Skin of body (tissue), 3 donors: ENCODE measurements at places on chromosomes 7 and 10. TPM values are rescaled to one million over a fixed set of nuclear protein-coding genes. Genes with fewer than 3 reads are reported as not detected.

- no peak for DNase-seq
These were observed 14.5 kb upstream of the FBXW4 start for GRCh38 chr10:101709359-101710058.

- no peak for DNase-seq
These were observed 32.3 kb downstream of the PYROXD2 start for GRCh38 chr10:98382691-98383101.

GRCh38 chr7:135175931-135176330 lies 5.4 kb upstream of the CYREN start:
- DNase-seq, result no peak

- DNase-seq, result no peak
These were observed 1.2 kb upstream of the HHEX start for GRCh38 chr10:92688573-92688926.

- no peak for DNase-seq
These were observed 2.4 kb downstream of the CYP51A1 start for GRCh38 chr7:92131764-92132330.

DNA sequence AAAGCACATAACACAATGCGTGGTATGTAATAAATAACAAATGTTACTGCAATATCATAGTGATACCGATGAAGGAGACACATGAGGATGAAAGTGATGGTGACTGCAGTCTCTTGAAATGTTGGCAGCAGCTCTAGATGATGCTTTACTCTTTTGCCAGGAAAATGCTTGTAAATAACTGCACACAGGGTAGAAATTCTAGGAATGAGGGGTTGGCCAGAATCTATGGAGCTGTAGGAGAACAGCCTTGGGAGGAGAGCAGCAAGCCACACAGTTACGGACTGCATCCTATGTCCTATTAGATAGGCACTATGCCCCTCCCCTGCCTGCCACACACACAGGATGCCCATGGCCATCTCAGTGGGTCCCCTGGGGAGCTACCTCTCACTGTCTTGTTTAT lies 97.6 kb upstream of the GSDME start:
- DNase-seq, result no peak

GRCh38 chr7:50864694-50865093 lies 82.0 kb upstream of the GRB10 start:
- no peak for DNase-seq

- DNase-seq, result peak; percentile 34
These were observed 31.2 kb downstream of the BMPER start for GRCh38 chr7:33936503-33936902.

DNA sequence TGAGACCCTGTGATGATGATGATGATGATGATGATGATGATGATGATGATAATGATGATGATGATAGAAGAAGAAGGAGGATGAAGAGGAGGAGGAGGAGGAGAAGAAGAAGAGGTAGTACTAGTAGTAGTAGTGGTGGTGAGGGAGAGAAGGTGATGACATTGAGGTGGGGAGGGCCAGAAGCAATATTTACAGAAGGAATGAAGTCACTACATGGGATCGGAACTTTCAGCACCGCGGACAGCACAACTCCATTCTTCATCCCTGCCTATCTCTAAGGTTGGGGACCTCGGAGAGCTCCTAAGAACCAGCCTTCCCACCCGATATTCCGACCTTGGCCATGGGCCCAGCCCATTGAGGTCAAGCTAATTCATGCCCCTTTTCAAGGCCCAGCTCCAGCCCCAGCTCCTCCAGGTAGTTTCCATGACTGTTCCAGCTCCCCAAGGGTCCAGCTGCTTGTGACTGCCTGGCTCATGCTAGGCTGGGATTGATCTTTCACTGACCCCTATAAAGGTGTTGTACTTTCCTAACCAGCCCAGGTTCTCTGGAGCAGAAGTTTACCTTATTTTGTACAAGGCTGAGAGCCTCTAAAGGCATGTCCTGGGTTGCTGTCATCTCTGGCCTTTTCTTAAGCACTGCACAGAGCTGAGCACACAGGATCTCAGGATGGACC lies 10.3 kb downstream of the CRHR2 start:
- DNase-seq, result peak; percentile 21

DNA sequence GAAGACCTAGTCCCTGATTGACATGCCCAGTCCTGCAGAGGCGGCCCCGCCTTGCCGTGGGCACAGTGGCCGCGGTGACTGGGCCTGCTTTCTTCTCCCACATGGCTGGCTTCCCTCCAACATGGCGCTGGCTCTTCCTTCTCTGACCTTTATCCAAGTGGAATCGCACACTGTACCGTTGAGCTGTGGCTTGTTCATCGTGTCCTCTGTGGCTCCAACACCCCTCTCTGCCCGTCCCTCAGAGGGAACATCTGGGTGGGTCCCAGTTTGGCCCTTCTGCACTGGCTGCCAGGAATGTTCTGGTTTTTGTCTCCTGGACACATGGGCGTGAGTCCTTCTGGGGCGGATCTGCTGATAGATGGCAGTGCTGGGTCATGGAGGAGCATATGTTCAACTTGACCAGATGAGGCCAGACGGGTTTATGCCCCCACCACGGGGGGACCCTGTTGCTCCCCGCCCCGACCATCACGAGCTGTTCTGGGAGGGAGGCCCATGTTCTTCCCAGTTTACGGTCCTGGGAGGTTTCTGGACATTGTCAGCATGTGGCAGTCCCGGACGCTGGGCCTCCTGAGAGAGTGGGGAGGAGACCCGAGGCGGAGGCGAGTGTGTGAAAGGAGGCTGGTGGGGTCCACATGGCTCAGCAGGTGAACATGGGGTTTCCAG lies 63.5 kb downstream of the LHPP start:
- DNase-seq, result no peak

DNA sequence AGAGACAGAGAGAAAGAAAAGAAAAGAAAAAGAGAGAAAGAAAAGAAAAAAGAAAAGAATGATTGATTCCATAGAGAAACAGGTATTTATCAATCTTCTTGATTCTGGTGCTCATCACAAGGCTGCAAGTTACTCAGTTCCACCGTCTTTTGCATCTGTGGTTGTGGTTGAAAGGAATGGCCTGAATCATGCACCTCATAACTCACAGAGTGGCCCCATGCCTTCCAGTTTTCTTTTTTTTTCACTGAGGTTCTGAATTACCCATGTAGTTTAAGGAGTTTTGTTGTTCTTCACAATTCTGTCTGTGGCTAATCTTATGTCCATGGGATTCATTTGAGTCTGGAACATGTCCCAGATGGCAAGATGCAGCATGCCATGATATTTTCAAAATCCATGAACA lies 156.0 kb downstream of the ZNF33B start:
- DNase-seq, result no peak

DNA sequence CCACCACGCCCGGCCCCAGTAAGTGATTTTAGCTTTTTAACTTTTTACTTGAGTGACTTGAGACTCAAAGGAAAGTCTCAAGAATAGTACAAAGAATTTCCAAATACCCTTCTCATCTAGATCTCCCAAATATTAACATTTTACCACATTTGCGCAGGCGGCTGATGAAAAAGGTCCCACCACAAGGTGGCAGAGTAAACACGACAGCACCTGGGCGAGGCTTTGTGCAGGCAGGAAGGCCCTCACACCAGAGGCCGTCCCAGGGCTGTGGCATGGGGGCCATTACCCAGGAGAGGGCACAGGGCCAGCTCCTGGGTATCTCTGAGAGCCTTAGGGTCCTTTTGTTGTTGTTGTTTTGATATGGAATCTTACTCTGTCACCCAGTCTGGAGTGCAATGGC lies 50.0 kb upstream of the WIPI2 start:
- DNase-seq, result no peak

DNA sequence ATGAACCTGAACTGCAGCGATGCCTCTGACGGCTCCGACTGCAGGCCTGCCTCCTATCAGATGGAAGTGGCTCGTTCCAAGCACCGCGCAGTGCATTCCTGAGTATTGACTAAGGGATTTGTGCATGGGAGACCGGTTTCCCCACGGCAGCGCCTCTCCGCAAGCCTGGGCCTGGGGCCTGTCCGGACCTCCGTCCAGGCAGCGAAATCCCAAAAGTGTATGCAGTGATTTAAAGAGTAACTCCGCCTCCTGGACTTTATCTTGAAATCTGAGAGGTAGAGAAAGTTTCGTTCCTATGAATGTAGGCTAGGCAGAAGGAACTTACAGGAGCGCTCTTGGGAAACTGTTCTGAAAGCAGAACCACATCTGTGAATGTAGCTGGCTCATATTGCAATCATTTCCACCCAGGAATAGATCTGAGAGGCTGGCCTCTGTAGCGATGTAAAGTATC lies 106.2 kb upstream of the CELF2 start:
- peak; percentile 86 for DNase-seq

DNA sequence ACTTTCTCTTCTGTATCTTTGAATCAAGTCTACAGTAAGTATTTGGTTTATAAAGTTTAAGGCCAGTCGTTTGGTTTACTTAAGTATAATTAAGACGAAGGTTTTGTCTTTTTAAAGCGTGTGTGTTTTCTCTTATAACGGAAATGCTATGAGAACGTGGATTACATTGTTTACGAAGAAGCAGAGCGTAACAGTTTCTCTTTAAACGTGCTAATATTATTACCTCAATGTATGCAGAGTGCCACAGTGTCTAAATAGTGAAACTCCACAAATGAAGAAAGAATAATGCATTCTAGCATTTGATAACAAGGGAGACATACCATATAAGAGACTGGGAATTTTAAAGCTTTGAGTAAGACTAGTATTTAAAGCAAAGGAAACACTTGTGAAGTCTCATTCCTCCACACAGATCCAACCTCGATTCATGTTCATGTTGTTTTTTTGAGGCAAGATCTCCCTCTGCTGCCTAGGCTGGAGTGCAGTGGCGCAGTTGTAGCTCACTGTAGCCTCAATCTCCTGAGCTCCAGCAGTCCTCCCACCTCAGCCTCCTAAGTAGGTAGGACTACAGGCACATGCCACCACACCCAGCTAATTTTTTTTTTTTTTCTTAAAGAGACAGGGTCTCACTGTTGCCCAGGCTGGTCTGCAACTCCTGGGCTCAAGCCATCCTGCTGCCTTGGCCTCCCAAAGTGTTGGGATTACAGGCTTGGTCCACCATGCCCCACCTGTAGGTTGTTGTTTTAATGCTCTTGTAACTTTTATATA lies 75.1 kb downstream of the ANKRD61 start:
- DNase-seq, result peak; percentile 35

DNA sequence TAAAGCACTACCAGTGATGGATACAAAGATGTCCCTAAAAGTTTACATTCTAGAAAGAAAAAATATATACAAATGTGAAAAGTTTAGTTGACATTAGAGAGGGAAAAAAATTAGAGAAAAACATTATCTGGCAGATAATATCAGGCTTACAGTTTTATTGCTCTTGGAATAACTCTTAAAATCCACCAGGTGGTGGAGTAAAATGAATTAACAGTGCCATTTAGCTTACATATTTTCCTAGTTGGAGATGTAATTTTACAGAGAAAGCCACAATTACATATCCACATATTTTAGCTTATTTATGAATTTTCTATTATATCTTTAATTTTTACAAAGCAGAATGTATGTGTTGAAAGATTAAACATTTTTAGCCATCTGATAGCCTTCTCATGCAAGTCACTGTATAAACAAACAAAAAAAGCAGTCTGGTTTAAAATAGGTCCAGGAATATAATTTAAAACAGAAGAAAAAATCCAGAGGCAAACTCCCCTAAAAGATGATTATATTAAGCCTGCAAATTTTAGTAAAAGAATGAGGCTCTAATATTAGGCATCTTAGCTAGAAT lies 6.5 kb downstream of the CABCOCO1 start:
- DNase-seq, result no peak

DNA sequence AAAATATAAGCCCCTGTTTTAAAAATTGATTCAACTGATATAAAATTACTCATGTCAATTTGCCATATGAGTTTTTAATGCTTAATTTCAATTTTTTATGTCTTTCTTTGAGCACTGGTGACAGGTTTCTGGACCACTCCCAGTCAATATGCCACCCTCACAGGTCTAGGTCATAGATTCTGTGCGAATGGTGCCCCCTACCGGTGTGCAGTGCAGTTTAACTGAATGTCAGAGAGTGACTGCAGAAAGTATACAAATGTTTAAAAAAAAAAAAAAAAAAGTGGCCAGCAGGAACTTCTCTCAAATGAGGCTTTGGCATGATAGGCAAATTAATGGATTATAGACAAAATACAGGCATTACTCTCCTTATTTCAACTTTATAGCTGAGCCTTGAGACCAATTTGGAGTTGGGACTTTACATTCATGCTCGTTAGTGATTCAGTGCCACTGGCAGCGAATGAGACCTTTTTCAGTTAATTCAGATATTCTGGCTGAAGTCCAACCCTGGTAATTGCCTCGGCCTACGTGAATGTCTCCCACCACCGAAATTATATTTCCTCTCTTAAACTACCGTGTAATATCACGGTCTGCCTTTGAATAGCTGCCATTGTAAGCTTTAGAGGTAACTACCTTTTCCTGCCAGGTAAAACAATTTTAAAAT lies 427.6 kb downstream of the PHTF2 start:
- no peak for DNase-seq

Gene ANKRD22
- 14.9 TPM for total RNA-seq

Gene IFIT3
- total RNA-seq, result 11.2 TPM

Gene TMEM26
- total RNA-seq, result 5.1 TPM

Gene DYNC1I1
- 1.1 TPM for total RNA-seq

Gene UCMA
- not detected for total RNA-seq

Gene DGKI
- total RNA-seq, result 1.5 TPM

Gene ZNF853
- total RNA-seq, result 5.1 TPM

Gene SFRP5
- 1.7 TPM for total RNA-seq
